ENCODE measurements at places on chromosomes 2 and 18.

DNA sequence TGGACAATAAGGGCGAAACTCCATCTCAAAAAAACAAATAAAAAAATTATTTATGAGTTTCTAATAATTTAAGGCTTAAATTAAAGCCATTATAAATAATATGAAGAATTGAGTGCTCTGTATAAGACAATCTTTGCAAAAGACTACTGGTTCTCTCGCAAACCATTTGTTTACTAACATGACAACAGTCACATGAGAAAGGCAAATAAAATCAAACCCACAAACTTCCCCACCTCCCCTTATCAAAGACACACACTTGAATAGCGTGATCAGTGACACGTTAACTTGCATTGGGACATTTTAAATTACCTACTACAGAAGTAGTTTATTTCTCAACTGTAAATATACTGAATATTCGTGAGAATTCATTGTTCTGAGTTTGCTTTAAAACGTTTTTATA, 21.1 kb downstream of the RAB1A start:
- no peak overlapping the region for H3K4me3 ChIP-seq
- H3K27ac ChIP-seq: no peak overlapping the region
- DNase-seq: no peak
- no peaks in the 10 kb centered on the region for H3K27me3 ChIP-seq
- peaks cover 9% of the 10 kb centered on the region for H3K36me3 ChIP-seq
- H3K4me1 ChIP-seq: peaks cover under 1% of the 10 kb centered on the region

DNA sequence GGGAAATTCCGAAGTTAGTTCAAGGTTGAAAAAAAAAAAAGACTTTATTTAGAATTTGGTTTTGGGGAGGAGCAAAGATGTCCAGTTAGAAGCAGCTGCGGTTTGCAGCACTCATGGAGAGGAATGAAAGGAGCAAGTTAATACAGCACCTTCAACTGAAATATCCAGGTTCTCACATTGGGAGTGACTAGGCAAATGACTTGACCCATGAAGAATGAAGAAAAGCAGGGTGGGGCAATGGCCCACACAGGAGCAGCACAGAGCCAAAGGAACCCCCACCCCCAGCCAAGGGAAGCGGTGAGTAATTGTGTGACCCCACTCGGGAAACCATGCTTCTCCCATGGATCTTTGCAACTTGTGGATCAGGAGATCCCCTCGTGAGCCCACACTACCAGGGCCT, 32.8 kb downstream of the ZNF892 start:
- H3K4me1 ChIP-seq: no peaks in the 10 kb centered on the region
- no peak overlapping the region for H3K27ac ChIP-seq
- no peaks in the 10 kb centered on the region for H3K27me3 ChIP-seq
- no peak overlapping the region for H3K4me3 ChIP-seq
- no peak for DNase-seq

DNA sequence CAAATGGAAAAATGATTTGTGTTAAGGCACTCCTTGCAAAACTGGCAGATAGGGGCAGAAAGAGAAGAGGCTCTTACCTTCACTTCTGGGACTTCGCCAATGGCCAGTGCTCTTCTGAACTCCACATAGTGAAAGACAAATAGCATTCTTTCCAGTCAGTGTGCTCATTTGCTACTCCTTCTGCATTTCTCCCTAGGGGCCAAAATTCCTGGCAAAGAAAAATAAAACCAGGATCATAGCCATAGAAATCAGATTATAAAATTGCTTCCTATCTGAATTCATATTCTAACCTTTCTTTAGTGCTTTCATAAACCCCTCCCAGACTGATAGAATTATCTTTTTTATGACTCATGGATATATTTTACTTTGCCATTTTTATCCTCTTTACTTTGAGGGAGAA, 56.9 kb upstream of the PELI1 start:
- H3K36me3 ChIP-seq: no peaks in the 10 kb centered on the region
- H3K4me3 ChIP-seq: no peak overlapping the region
- H3K27ac ChIP-seq: peak overlapping the region; percentile 3
- peaks cover 38% of the 10 kb centered on the region for H3K4me1 ChIP-seq
- DNase-seq: no peak

GRCh38 chr2:157468931-157469708, 25.2 kb upstream of the CYTIP start:
- no peak for DNase-seq
- H3K27me3 ChIP-seq: no peaks in the 10 kb centered on the region
- H3K36me3 ChIP-seq: no peaks in the 10 kb centered on the region
- H3K4me1 ChIP-seq: peaks cover 11% of the 10 kb centered on the region
- no peak overlapping the region for H3K4me3 ChIP-seq
- peak overlapping the region; percentile 70 for H3K27ac ChIP-seq
